ENCODE measurements at places on chromosomes 2 and 18. TPM values are rescaled to one million over a fixed set of nuclear protein-coding genes. Genes with fewer than 3 reads are reported as not detected.

BMP10 gene
- not detected for total RNA-seq

GRCh38 chr2:187383043-187383800, 64.8 kb downstream of the CALCRL start:
- no peak for DNase-seq
- H3K36me3 ChIP-seq: no peaks in the 10 kb centered on the region
- H3K27me3 ChIP-seq: 0 out of 2 replicates have a peak, but pooled peaks cover 6% of the 10 kb centered on the region
- no peaks in the 10 kb centered on the region for H3K4me1 ChIP-seq
- H3K27ac ChIP-seq: no peak overlapping the region

ANO7 gene
- total RNA-seq: 2.6 TPM

DNA sequence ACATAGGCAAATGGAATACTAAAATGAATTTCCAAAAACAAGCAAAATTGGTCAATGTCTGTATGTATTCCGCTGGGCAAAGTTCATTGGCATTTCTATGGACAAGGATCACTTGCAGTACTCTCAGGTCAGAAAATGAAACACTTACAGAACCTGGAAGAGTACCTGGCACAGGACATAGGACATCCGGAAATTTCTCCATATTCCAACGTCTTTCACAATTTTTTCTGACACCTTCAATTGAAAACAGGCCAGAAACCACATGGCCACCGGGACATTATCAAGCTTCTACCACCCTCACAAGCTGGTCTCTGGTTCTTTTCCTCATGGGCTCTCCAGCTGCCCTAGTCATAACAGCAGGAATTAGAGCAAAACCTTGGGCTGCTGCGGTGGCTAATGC, 96.9 kb upstream of the MSH6 start:
- no peak overlapping the region for H3K27ac ChIP-seq
- 0 out of 2 replicates have a peak, but pooled peaks cover 4% of the 10 kb centered on the region for H3K4me1 ChIP-seq
- no peak for DNase-seq
- H3K27me3 ChIP-seq: no peaks in the 10 kb centered on the region
- H3K4me3 ChIP-seq: no peak overlapping the region
- no peaks in the 10 kb centered on the region for H3K36me3 ChIP-seq

- H3K4me1 ChIP-seq: no peaks in the 10 kb centered on the region
- no peak overlapping the region for H3K4me3 ChIP-seq
- DNase-seq: no peak
Observed at GRCh38 chr18:31441493-31441892, 6.0 kb upstream of the DSG3 start.

DNA sequence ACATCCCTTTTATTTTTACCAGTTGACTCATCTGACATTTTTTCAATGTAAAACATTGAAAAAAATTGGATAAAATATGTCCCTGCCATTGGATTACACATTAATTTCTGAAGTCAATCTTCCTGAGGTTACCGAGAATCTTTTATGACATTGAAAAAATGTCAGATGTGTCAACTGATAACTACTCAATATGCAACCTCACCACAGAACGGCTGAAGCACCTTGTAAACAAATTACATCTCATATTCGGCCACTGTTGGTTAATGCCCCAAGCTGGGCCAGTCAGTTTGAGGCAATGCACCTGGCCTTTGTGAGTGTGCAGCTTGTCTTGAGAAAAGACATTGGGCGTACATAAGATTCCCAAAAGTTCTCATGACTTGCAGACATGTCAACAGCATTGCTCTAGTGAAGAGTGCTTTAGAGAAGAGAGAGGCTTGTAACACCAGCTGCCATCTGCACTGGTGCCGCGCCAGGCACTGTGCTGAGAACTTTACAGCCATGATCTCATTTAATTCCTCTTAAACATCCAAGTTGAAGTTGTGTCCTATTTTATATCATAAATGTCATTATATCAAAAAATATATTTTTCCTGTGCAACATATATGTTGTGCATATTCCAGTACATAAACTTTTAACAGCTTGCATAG, 112.7 kb upstream of the SLC35G4 start:
- peaks cover 6% of the 10 kb centered on the region for H3K27me3 ChIP-seq
- peaks cover 15% of the 10 kb centered on the region for H3K4me1 ChIP-seq
- DNase-seq: no peak
- H3K27ac ChIP-seq: no peak overlapping the region
- no peaks in the 10 kb centered on the region for H3K36me3 ChIP-seq

DNA sequence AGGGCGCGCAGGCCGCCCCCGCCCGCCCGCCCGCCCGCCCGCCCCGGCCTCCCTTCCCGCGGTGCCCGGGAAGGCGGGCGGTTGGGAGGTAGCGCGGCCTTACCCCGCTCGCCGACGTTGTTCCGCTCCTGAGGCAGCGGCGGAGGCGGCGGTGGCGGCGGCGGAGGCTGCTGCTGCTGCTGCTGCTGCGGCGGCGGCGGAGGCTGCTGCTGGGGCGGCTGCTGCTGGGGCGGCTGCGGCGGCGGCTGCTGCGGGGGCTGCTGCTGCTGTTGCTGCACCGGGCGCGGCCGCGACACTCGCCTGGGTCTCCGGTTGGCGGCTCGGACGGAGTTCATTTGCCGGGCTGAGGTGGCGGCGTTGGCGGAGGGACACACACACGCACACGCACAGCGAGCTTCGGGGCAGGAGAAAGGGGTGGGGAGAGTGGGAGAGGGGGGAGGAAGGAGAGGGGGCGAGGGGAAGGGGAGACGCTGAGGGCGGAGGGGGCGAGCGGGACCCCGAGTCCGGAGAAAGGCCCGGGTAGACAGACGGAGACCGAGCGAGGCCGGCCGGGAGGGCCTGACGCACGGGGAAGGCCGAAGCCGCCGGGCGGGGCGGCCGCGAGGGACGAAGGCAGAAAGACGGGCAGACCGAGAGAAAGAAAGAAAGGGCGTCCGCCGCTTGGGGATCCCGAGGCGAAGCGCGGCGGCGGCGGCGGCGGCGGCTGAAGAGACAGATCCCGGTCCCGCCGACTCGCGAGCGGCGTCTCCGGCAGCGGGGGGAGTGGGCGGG, 727 bp downstream of the FBXO11 start:
- peak overlapping the region; percentile 90 for H3K27ac ChIP-seq
- H3K36me3 ChIP-seq: no peaks in the 10 kb centered on the region
- no peaks in the 10 kb centered on the region for H3K27me3 ChIP-seq
- peaks cover 14% of the 10 kb centered on the region for H3K4me1 ChIP-seq

PRKAG3 gene
- not detected for total RNA-seq

- H3K27ac ChIP-seq: peak overlapping the region; percentile 5
- H3K4me3 ChIP-seq: no peak overlapping the region
- peaks cover 22% of the 10 kb centered on the region for H3K36me3 ChIP-seq
- peaks cover 19% of the 10 kb centered on the region for H3K4me1 ChIP-seq
- H3K27me3 ChIP-seq: no peaks in the 10 kb centered on the region
- DNase-seq: no peak
Observed at GRCh38 chr2:101076581-101076980, 74.5 kb downstream of the RPL31 start.

DNA sequence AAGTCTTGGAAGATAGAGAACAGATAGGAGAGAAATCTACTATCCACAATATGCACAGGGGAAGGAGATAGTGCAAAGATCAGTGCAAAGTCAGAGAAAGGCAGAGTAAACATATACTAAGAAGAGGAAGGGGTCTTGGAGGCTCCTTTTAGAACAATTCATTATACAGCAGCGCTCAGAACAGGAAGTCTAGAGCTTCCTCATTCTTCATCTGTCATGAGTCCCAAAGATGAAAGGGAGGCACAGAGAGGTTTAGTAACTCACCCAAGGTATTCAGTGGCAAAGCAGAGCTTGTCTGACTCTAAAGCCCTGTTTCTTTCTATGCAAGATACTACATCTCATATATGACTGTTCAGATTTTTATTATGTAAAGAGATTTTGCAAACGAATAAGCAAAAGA, 1.4 kb downstream of the SP110 start:
- H3K36me3 ChIP-seq: no peaks in the 10 kb centered on the region
- H3K27me3 ChIP-seq: no peaks in the 10 kb centered on the region
- H3K27ac ChIP-seq: no peak overlapping the region

DNA sequence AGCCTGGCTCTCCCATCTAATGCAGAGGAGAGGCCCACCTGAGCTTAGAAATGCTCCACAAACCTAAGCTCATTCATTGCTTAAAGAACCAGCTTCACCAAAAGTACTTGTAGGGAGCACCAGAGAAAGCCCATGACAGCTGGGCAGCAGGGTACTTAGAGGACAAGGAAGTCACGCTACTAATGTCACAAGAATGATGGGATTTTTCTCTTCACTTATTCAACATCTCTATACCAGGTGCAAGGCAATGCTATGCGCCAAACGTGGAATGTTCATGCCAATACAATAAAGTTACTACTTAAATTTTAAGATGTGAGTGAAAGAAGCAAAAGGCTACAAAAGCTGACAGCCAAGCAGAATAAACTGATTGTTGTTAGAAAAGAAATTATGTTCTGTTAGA, 36.0 kb downstream of the LONRF2 start:
- no peaks in the 10 kb centered on the region for H3K27me3 ChIP-seq
- H3K27ac ChIP-seq: peak overlapping the region; percentile 47
- no peaks in the 10 kb centered on the region for H3K36me3 ChIP-seq
- no peak overlapping the region for H3K4me3 ChIP-seq

- no peak overlapping the region for H3K27ac ChIP-seq
- no peaks in the 10 kb centered on the region for H3K27me3 ChIP-seq
- no peak for DNase-seq
- peaks cover 27% of the 10 kb centered on the region for H3K36me3 ChIP-seq
- H3K4me1 ChIP-seq: no peaks in the 10 kb centered on the region
Observed at GRCh38 chr2:60779426-60779825, 23.4 kb downstream of the PAPOLG start.

GRCh38 chr2:204503869-204504268, 41.4 kb upstream of the PARD3B start:
- H3K4me1 ChIP-seq: no peaks in the 10 kb centered on the region
- H3K36me3 ChIP-seq: no peaks in the 10 kb centered on the region
- no peak overlapping the region for H3K27ac ChIP-seq
- no peaks in the 10 kb centered on the region for H3K27me3 ChIP-seq

C2orf74 gene
- total RNA-seq: 16.8 TPM

DNA sequence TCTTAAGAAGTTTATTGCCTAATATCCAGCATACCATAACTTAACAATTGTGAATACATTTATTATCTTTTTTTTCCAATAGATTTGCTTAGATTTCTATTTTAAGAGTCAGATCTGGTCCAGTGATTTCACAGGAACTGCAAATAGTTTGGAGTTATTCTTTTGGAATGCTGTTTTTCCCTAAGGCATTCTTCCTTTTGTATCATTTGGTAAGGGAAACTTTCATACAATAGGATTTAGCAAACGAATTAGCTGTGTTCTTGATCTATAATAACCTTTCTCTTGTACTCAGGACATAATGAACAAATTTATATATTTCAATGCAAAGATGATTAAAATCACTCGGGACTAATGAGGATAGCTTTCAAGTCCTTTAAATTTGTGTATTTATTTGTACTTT, 201.6 kb downstream of the ERBB4 start:
- H3K36me3 ChIP-seq: no peaks in the 10 kb centered on the region
- no peak overlapping the region for H3K27ac ChIP-seq
- H3K4me3 ChIP-seq: no peak overlapping the region

HOXD3 gene
- total RNA-seq: 3.0 TPM

ACTG2 gene
- total RNA-seq: 3.8 TPM

- DNase-seq: no peak
- no peak overlapping the region for H3K4me3 ChIP-seq
- H3K4me1 ChIP-seq: no peaks in the 10 kb centered on the region
- no peaks in the 10 kb centered on the region for H3K36me3 ChIP-seq
Observed at GRCh38 chr2:5322396-5322795, 369.8 kb upstream of the SOX11 start.

DNA sequence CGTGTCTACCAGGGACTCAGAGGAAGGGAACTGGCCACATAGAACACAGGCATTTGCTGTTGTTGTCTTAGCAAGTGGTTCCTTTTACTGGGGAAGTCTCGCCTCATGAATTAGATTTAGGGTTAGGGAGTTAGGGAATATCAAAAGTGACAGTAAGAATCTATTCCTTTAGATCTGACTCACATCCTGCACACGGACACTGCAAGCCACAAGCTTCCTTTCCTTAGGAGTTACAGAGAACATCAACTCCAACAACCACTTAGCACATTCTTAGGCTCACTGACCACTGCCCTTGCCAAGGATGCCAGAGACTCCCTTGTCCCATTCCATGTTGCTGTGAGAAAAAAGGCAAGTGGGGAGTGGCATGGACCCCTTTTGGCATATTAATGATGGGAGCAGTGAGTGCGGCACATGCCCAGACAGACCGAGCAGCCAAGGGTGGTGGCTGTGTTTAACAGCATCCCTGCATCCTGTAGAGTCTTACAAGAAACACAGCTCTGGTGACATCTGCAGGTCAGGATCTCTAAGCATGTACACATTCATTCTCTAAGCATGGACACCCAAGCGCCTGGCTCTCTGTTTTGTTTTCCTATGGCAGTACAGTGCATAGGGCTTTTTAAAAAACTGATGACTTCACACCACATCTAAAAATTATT, 745.6 kb upstream of the RAB6C start:
- H3K27me3 ChIP-seq: no peaks in the 10 kb centered on the region
- H3K36me3 ChIP-seq: no peaks in the 10 kb centered on the region
- no peaks in the 10 kb centered on the region for H3K4me1 ChIP-seq
- H3K27ac ChIP-seq: no peak overlapping the region
- no peak for DNase-seq

- no peak overlapping the region for H3K4me3 ChIP-seq
- H3K4me1 ChIP-seq: peaks cover 19% of the 10 kb centered on the region
- H3K36me3 ChIP-seq: no peaks in the 10 kb centered on the region
- no peak for DNase-seq
Observed at GRCh38 chr2:12934146-12934756, 217.5 kb downstream of the TRIB2 start.

DNA sequence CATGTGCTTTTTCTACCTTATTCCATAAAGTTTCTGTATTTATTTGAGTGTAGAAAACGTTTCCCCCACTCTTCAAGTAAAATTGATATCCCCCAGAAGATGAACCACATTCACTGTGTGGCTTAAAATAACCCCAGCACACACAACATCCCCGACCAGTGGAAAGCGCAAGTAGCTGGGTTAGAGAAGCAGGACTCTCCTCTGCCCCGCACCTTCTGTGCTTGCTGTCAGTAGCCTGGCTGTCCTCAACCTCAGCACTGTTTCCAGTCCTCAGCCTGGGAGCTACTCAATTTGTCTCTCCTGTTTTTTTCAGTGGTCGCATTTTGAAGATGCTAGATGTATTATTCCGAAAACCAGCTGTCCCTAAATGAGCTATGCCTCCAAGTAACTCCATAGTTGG, 18.0 kb upstream of the ST8SIA3 start:
- peaks cover 65% of the 10 kb centered on the region for H3K27me3 ChIP-seq
- H3K4me1 ChIP-seq: no peaks in the 10 kb centered on the region
- H3K36me3 ChIP-seq: no peaks in the 10 kb centered on the region
- DNase-seq: no peak
- H3K27ac ChIP-seq: no peak overlapping the region
- no peak overlapping the region for H3K4me3 ChIP-seq

GRCh38 chr2:207539470-207539869, 9.7 kb downstream of the CREB1 start:
- no peaks in the 10 kb centered on the region for H3K27me3 ChIP-seq
- no peaks in the 10 kb centered on the region for H3K4me1 ChIP-seq
- no peaks in the 10 kb centered on the region for H3K36me3 ChIP-seq

DNA sequence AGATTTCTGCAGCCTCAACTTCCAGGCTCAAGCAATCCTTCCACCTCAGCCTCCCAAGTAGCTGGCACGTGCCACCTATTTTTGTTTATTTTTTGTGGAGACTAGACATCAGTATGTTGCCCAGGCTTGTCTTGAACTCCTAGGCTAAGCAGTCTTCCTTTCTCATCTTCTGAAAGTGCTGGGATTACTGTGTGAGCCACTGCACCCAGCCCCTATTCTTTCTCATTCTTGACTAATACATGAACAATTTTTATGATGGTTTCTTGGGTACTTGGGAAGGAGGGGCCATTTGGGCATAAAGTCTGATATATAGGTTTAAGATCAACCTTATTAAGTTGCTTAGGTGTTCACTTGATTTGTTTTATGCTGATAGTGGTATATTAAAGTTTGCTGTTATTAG, 26.2 kb downstream of the EPC2 start:
- H3K4me1 ChIP-seq: peaks cover 20% of the 10 kb centered on the region
- DNase-seq: peak; percentile 73

CNTNAP5 gene
- total RNA-seq: not detected
